Activated CD8-positive, alpha-beta T cell treated with anti-CD3 and anti-CD28 coated beads for 36 hours (primary cell): ENCODE measurements at places on chromosomes 16 and 17.

GRCh38 chr16:2196162-2196980 lies at the start of gene CASKIN1:
Gene CASKIN1, minus strand, starts transcription at chr16:2196605. Its CDS starts 173 bp downstream, at chr16:2196432.
- H3K4me3 ChIP-seq = peak within 1 kb of the TSS; percentile 55
- H3K4me1 ChIP-seq = peaks cover 3% of the 10 kb centered on the region
- no peak within 1 kb of the TSS for H3K27ac ChIP-seq
- H3K27me3 ChIP-seq = peaks cover 23% of the 10 kb centered on the region

- H3K27ac ChIP-seq = no peak overlapping the region
- no peaks in the 10 kb centered on the region for H3K27me3 ChIP-seq
- no peaks in the 10 kb centered on the region for H3K4me1 ChIP-seq
These were observed 93.5 kb downstream of the GOSR1 start for GRCh38 chr17:30570596-30571265.

GRCh38 chr17:76394166-76394565 lies 9.8 kb downstream of the SPHK1 start:
- H3K27ac ChIP-seq = no peak overlapping the region
- H3K4me3 ChIP-seq = no peak overlapping the region
- no peak for DNase-seq
- H3K27me3 ChIP-seq = no peaks in the 10 kb centered on the region
- H3K36me3 ChIP-seq = peaks cover 26% of the 10 kb centered on the region

DNA sequence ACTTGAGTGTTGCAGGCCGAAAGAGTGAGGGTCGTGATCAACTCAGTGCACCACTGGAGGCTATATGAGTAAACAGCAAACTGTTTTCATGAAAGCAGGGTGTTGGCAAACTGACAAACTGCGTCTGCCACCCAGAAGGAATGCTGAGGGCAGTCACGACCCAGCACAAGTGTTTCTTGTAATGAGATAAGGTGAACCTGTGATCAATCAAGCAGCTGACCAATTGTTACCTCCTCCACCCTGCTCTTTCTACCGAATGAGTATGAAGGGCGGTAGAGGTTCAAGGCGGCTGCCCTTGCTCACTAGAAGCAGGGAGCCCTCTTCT lies 5.5 kb upstream of the SRL start:
- H3K36me3 ChIP-seq = peaks cover 1% of the 10 kb centered on the region
- no peak overlapping the region for H3K27ac ChIP-seq
- H3K27me3 ChIP-seq = no peaks in the 10 kb centered on the region
- H3K4me3 ChIP-seq = no peak overlapping the region

DNA sequence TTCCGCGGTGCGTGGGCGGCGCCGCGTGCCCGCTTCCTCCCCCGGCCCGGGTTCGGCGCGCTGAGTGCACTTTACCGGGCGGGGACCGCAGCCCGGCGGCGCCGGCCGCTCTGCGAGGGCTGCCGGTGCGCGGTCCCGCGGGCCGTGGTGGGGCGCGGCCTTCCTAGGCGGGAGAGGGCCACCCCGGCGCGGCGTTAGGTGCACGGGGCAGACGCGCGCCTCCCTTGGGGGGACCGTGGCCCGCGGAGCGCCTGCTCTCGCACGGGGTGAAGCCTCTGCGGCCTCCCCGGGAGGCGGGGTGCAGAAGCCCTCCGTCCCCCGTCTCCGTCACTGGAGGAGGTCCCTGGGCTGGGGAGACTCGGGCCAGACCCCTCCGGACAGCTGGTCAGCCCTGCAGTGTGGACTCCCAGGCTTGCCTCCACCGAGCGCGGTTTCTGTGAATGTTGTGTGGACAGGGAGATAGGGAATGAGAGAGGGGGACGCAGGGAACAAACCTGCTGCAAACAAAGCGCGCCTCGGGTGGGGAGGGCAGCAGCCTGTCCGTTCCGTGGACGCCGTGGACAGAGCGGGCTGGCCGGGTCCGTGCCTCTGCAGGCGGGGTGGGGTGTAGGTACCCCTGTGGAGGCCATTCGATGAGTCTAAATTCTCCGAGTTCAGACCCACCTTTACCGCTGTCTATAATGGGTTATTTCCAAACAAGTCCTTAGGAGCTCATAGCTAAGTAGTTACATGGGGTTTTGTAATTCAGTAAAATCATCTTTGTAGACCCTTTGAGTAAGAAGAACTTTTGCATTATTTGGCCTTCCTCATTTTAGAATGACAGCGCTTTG lies 721 bp downstream of the TBCD start:
- peak overlapping the region; percentile 86 for H3K4me3 ChIP-seq
- peaks cover 23% of the 10 kb centered on the region for H3K4me1 ChIP-seq
- peaks cover 19% of the 10 kb centered on the region for H3K36me3 ChIP-seq
- peak overlapping the region; percentile 38 for H3K27ac ChIP-seq

- H3K4me3 ChIP-seq = no peak overlapping the region
- DNase-seq = no peak
- peaks cover 67% of the 10 kb centered on the region for H3K36me3 ChIP-seq
- peak overlapping the region; percentile 62 for H3K27ac ChIP-seq
- H3K27me3 ChIP-seq = no peaks in the 10 kb centered on the region
These were observed 14.1 kb downstream of the PSMD11 start for GRCh38 chr17:32458371-32458770.

GRCh38 chr17:27343977-27344607 lies 50.2 kb downstream of the WSB1 start:
- no peaks in the 10 kb centered on the region for H3K36me3 ChIP-seq
- peaks cover 5% of the 10 kb centered on the region for H3K27me3 ChIP-seq
- peaks cover 23% of the 10 kb centered on the region for H3K4me1 ChIP-seq
- H3K27ac ChIP-seq = no peak overlapping the region

GRCh38 chr17:74015316-74015715 lies 188.2 kb upstream of the RPL38 start:
- peaks cover 8% of the 10 kb centered on the region for H3K4me1 ChIP-seq
- no peaks in the 10 kb centered on the region for H3K36me3 ChIP-seq
- no peak overlapping the region for H3K4me3 ChIP-seq
- peaks cover 5% of the 10 kb centered on the region for H3K27me3 ChIP-seq

DNA sequence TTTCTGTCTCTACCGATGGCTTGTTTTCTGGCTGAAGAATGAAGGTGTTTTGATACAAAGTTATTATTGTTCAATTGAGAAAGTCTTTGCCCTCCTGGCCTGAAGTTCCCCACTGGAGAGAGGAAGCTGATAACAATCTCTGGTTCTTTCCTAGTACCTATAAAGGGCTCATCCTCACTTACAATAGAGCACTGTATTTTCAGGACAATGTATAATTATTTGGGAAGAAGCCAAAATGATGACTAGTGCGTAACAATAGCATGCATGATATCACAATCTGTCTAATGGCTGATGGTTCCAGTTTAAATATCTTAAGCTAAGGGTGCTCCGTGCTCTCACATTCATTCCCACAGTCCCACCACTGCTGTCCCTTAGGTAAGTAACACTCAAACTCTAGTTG lies 230.7 kb downstream of the IRX3 start:
- DNase-seq = no peak
- H3K4me3 ChIP-seq = no peak overlapping the region
- no peak overlapping the region for H3K27ac ChIP-seq
- no peaks in the 10 kb centered on the region for H3K27me3 ChIP-seq
- no peaks in the 10 kb centered on the region for H3K4me1 ChIP-seq

- peak; percentile 93 for DNase-seq
- H3K4me1 ChIP-seq = peaks cover 11% of the 10 kb centered on the region
- H3K4me3 ChIP-seq = peak overlapping the region; percentile 75
- no peaks in the 10 kb centered on the region for H3K36me3 ChIP-seq
- H3K27me3 ChIP-seq = peaks cover 8% of the 10 kb centered on the region
- H3K27ac ChIP-seq = peak overlapping the region; percentile 26
These were observed 1.1 kb upstream of the SLC43A2 start for GRCh38 chr17:1629504-1630310.

- no peaks in the 10 kb centered on the region for H3K4me1 ChIP-seq
- no peak overlapping the region for H3K4me3 ChIP-seq
- DNase-seq = no peak
- H3K27me3 ChIP-seq = peaks cover 16% of the 10 kb centered on the region
- no peaks in the 10 kb centered on the region for H3K36me3 ChIP-seq
These were observed 138.5 kb upstream of the IRX3 start for GRCh38 chr16:54425068-54425467.

DNA sequence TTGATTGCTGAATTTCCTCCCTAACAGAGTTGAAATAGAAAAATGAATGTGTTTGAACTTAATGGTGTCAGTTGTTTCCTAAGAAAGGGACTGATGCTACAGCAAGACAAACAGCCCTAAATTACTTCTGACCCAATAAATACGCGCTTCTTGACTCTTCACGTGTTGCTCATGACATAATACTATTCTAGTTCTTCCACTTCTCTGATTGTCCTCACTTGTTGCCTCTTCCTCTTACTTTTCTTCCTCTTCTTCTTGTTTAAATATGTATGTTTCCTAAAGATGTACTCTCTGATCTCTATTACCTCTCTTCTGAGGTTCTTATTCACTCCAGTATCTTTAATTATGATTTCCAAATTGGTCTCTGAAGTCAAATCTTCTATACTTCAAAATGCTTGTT lies 32.4 kb downstream of the RNF43 start:
- DNase-seq = no peak
- no peak overlapping the region for H3K27ac ChIP-seq
- no peaks in the 10 kb centered on the region for H3K27me3 ChIP-seq
- H3K4me1 ChIP-seq = peaks cover 27% of the 10 kb centered on the region
- no peaks in the 10 kb centered on the region for H3K36me3 ChIP-seq

GRCh38 chr17:28745786-28746411 lies 2.1 kb downstream of the TRAF4 start:
- DNase-seq = no peak
- H3K4me3 ChIP-seq = peak overlapping the region; percentile 91
- peaks cover 46% of the 10 kb centered on the region for H3K36me3 ChIP-seq
- H3K27ac ChIP-seq = peak overlapping the region; percentile 90
- H3K27me3 ChIP-seq = no peaks in the 10 kb centered on the region

DNA sequence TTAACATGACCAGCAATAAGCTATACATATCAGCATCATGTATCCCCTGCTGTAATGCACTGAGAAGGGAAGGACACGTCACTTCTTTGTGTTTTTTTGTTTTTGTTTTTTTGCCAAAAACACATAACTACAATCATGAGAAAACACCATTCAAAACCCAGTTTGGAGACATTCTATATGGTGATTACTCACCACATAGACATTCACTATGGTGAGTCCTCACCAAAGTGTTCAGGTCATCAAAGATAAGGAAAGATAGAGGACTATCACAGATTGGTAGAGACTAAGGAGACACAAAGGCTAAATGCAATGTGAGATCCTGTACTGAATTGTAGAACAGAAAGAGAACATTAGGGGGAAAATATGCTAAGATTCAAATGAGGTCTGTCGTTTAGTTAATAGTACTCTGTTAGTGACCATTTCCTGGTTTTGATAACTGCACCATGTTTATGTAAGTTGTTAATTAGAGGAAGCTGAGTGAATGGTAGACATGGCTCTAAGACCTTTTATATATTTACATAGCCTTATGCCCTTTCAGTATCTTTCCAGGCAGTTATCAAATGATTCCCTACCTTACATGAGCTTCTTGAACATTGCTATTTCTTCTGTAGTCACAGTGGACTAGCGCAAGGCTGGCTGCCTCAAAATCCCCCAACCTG lies 46.6 kb downstream of the PIK3R5 start:
- H3K27me3 ChIP-seq = no peaks in the 10 kb centered on the region
- peaks cover 52% of the 10 kb centered on the region for H3K36me3 ChIP-seq
- peaks cover 58% of the 10 kb centered on the region for H3K4me1 ChIP-seq

- no peaks in the 10 kb centered on the region for H3K4me1 ChIP-seq
- H3K27ac ChIP-seq = no peak overlapping the region
- DNase-seq = no peak
- H3K36me3 ChIP-seq = no peaks in the 10 kb centered on the region
These were observed 241.6 kb downstream of the CNTNAP4 start for GRCh38 chr16:76518781-76519180.

GRCh38 chr16:76598498-76598897 lies 321.3 kb downstream of the CNTNAP4 start:
- no peak overlapping the region for H3K27ac ChIP-seq
- H3K4me3 ChIP-seq = no peak overlapping the region
- H3K36me3 ChIP-seq = no peaks in the 10 kb centered on the region
- H3K27me3 ChIP-seq = no peaks in the 10 kb centered on the region

DNA sequence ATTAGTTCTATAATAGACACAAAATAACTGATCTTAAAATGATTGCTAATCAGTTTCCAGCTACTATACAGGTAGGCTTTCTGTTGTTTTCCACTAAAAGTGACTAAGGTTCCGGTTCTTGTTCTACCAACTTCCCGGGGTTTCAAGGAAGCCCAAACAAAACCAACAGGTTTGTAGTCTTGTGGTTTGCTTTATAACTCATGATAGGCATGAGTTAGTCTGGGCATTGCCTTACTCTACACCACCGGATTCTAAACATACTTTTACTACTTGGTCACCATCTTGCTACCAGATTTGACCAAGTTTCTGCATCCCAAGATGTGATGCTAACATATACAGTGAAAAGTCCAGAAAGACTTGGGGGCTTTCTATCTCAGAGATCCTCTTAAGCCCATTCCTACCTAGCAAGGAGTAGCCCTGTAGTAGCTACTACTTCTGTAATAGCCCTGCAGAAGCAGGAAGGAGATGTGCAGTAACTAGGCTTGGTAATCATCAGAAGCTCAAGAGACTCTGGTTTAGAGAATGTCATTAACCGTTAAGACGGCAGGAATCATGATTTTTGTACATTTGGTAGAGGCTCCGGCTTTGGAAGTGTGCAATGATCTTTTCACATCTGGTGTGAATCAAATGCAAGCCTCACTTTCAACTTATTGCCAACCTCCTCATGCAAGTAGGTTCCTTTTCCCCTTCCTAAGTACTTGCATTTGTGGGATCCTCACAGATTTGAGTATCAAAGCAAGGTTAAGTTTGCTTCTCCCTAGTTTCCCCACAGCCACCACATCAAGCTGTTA lies 1.6 kb downstream of the FAM117A start:
- peaks cover 58% of the 10 kb centered on the region for H3K4me1 ChIP-seq
- no peak for DNase-seq
- H3K36me3 ChIP-seq = peaks cover 10% of the 10 kb centered on the region
- H3K4me3 ChIP-seq = peak overlapping the region; percentile 92
- peak overlapping the region; percentile 88 for H3K27ac ChIP-seq

DNA sequence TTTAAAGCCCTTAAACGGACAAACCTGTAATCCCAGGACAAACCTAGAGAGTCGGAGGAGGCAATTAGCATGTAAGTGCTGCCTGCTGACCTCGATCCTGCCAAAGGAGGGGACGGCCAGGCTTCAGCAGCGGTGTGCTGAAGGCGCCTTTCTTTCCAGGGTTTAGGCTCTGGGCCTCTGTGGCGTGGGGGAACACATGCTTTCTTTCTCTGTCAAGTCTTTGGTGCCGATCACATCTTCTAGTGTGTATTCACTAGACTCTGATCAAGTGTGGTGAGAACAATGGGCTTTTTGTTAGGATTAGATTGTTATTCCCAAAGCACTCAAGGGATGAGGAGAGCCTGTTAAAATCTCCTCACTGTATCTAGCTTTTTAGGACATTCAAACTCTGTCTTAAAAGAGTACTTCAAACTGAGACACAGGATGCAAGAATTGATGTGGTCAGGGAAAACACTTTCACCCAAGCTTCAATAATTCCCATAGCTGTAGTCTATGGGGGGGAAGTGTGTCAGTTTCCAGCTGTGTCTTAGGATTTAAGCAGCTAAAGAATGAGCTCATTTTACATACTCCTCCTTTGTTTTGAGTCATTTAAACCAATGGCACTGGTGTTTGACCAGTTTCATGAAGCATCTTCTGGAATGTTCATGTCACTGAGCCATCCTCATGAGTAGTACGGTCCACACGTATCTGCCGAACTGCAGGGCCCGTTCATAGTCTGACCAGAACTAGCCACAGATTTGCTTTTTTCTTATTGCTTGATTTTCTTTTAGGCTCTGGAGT lies 51.2 kb downstream of the RPA1 start:
- no peak overlapping the region for H3K4me3 ChIP-seq
- H3K27ac ChIP-seq = no peak overlapping the region
- no peaks in the 10 kb centered on the region for H3K27me3 ChIP-seq
- H3K36me3 ChIP-seq = peaks cover 53% of the 10 kb centered on the region
